C1 segment of cervical spinal cord (tissue), 14 donors: ENCODE measurements at places on chromosomes 7 and 10.

DNA sequence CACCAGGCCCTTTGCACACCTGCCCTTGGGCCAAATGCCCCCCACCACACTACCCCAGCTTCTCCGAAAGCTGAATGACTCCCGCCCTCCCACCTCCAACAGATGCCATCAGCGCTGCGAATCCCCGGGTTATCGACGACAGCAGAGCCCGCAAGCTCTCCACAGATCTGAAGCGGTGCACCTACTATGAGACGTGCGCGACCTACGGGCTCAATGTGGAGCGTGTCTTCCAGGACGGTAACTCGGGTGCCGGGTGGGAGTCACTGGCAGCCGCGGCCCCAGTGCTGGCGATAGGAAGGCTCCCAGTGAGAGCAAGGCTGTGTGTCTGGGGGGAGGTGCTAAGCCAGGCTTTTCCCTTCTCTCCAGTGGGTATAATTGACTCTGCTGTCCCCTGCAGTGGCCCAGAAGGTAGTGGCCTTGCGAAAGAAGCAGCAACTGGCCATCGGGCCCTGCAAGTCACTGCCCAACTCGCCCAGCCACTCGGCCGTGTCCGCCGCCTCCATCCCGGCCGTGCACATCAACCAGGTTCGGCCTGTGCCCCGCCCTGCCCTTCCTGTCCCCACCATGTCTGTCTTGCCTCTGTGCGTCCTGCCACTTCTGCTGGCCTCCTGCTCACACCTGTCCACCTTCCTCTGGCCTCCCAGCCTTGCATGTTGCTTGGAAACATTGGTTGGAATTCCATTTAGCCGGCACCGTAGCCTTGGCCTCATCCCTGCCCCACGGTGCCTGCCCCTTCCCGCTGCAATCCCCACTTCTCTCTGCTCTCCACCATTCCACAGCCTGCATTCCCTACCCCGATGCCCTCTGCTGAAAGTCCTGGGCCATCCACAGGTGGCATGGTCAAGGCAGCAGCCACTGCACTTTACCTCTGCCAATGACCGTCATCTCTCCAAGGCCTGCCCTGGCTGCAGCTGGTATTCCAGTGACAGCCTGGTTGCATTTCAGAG, 32.1 kb downstream of the AGAP3 start:
- no peak for DNase-seq

DNA sequence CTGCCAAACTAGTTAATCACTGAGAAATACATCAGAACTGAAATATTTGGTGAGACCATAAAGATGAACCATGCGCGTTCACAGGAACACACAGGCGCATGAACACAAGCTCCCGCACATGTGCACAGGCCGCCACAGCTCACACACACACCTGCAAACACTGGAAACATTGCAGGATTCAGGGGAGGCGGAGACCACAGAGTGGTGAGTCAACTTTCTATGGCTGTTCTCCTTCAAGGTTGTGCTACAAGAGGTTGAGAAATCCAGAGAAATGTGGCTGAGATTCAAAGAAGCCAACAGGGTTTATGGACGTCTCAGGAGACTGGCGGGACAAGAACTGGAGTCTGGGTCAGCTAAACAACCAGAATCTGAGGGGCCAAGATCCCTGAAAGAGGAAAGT, 17.8 kb downstream of the ESYT2 start:
- DNase-seq, result no peak

DNA sequence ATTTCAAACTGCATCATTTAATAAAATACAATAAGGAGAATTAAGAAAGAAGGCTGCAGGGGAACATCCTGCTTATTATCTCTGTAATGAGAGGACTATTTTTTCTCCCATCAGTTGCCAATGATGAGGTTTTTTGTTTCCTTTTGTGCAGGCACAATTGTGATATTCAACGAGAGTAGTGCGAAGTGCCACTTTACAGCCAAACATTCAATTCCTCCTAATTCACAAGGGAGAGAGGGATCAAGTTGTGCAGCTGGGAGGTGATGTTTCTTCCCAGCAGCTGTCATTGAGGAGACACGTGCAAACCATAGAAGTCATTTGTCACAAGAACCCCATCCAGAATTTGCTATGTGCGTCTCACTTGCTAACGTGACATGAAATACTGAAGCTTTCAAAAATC, 81.6 kb upstream of the ICA1 start:
- DNase-seq, result no peak

DNA sequence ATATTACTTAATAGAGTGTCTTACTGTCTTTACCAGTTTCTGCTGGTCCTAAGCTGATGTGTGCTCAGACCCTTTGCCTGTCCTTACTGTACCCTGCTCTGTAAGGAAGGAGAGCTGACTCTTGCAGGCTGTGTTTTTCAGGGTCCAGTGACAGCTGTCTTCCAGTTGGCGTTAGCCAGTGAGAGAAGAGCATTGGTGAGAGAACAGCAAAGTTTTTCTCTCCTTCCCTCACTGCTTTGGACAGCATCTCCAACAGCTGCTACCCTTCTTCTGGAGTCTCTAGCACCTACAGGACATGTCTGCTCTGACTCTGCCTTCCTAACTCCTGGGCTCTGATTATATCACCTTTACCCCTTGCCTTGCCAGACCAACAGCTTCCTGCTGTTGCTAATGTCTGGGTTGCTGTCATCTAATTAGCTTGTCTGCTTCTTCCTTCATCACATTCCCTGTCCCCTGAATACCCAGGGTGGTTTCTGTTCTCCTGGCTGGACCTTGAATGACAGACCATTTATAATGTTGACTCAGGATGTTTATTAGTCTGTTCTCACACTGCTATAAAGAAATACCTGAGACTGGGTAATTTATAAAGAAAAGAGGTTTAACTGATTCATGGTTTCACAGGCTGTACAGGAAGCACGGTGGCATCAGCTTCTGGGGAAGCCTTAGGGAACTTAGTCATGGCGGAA, 23.5 kb upstream of the PANK1 start:
- no peak for DNase-seq

- DNase-seq, result peak; percentile 9
Measured at GRCh38 chr10:806451-807162, 117.1 kb upstream of the DIP2C start.

DNA sequence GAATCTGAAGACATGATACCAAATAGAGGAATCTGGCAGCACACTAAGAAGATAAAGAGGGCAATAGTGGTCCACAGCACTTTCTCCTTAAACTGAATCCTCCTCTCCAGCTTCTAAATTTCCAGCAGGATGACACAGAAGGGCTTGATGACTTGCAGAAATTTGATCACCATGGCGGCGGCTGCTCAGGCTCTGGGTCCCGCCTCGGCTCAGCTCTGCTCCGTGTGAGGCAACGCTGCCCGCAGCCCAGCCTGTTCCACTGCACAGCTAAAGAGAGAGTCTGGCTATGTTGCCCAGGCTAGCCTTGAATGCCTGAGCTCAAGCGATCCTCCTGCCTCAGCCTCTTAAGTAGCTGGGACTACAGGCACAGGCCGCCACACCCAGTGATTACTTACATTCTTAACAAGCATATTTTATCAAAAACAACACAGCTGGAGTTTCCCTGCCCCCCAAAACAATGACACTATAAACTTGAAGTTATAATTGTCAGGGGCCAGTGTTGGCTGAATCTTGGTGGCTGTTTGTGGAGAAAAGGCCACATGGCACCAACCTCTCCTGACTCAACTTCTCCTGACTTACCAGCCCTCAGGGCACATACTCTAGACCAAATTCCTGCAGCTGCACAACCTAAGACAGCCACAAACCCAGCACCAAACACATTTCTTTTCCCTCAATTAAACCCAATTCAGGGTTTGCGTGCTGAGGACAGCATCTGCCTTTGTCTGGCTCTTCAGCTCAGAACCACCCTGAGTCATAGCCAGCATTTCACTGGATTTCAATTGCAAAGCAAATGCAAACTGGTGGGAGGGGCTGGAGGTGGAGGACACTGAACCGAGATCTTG, 11.6 kb upstream of the TNPO3 start:
- no peak for DNase-seq

DNA sequence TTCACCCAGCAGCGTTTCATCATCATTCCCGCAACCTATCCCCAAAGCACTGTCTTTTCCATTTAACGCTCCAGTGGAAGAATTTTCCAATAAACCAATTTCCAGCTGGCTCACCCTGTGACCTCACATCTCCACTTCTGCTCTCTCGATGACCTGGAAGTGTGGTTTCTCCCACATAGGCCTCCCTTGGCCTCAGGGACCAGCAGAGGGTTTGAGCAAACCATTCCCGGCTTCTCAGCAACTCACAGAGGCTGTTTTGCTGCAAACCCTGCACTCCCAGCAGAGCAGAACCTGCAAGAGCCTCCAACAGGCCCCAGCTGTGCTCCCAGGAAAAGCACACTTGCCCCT, 523.0 kb upstream of the FOXK1 start:
- DNase-seq, result no peak

GRCh38 chr10:8013006-8013405, 41.5 kb upstream of the GATA3 start:
- DNase-seq, result no peak

GRCh38 chr10:15295537-15296325, 75.4 kb downstream of the FAM171A1 start:
- no peak for DNase-seq

GRCh38 chr10:86194684-86195083, 171.9 kb downstream of the GRID1 start:
- DNase-seq, result no peak

- DNase-seq, result no peak
Measured at GRCh38 chr7:107065929-107066247, 21.4 kb downstream of the PRKAR2B start.

- DNase-seq, result no peak
Measured at GRCh38 chr7:122092964-122093797, 50.9 kb downstream of the AASS start.

DNA sequence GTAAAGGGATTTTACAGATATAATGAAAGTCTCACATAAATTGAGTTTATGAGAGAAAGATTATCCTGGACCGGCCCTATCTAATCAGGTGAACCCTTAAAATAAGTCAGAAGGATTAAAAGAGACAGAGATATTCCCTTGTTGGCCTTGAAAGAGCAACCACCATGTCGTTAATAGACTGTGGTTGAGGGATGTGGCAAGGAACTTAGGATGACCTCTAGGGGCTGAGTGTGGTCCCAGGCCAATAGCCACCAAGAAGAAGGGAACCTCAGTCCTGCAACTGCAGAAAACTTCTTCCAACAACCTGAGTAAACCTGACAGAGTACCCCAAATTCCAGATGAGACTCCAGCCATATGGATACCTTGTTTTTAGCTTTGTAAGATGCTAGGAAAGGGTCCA, 121.5 kb downstream of the POLR1F start:
- no peak for DNase-seq

DNA sequence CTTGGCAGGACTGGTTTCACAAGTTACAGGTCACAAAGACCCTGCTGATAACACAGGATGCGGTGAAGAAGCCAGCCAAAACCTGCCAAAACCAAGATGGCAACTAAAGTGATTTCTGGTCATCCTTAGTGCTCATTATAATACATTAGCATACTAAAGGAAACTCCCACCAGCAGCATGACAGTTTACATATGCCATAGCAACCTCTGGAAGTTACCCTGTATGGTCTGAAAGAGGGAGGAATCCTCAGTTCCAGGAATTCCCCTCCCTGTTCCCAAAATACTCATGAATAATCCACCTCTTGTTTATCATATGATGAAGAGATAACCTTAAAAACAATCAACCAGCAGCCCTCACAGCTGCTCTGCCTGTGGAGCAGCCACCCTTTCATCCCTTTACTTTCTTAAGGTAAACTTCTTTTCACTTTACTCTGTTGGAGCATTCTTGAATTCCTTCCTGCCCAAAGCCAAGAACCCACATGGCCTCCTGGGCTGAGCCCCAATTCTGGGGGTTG, 21.9 kb downstream of the DPY19L1 start:
- no peak for DNase-seq
